ENCODE measurements at places on chromosomes 3 and 15.

GRCh38 chr3:71102111-71102983 lies 481.2 kb downstream of the FOXP1 start:
- DNase-seq = no peak

DNA sequence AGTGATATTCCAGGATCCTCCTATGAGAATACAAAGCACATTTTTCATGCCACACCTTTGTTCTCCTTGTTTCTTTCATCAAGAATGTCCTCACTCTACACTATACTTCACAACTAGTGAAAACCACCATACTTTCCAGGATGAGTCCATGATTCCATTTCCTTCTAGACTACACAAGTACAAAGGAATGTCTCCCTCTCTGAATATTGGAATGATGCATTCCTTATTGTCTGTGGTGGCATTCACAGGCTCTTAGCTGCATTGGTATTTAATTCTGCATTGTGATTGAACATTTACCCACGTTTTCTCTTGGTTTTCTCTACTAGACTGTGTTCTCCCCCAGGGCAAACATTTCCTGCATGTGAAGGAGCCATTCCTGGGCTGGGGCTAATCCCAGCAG lies 217.5 kb downstream of the RAP2B start:
- DNase-seq = no peak

GRCh38 chr3:193231201-193231600 lies 9.8 kb upstream of the PLAAT1 start:
- DNase-seq = no peak

GRCh38 chr3:59839810-59840515 lies 790.1 kb upstream of the CFAP20DC start:
- DNase-seq = no peak

DNA sequence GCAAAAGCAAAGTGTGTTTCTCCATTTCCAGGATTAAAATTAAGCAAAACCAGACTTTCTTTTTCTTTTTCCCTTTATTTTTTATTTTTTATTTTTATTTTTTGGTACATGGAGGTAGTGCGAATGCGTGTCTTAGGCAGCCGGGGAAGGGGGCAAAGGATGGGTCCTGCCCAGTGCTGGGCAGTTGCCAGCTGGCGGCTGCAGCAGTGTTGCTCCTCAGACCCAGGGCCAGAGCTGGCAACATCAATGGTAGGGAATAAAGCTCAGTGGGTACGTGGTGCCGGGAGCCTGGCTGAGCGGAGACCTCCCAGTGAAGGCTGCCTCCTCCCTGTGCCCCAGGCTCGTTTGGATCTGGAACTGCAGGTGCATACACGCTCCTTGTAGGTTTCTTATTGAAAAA lies 46.3 kb downstream of the POLR2M start:
- DNase-seq = no peak

Measured in H54 (cell line).